ENCODE measurements at places on chromosomes 16 and 17.

- no peak for DNase-seq
Observed at GRCh38 chr17:71331754-71332325, 789.0 kb upstream of the SOX9 start.

GRCh38 chr17:50928646-50929045, 62.5 kb upstream of the TOB1 start:
- DNase-seq = no peak

DNA sequence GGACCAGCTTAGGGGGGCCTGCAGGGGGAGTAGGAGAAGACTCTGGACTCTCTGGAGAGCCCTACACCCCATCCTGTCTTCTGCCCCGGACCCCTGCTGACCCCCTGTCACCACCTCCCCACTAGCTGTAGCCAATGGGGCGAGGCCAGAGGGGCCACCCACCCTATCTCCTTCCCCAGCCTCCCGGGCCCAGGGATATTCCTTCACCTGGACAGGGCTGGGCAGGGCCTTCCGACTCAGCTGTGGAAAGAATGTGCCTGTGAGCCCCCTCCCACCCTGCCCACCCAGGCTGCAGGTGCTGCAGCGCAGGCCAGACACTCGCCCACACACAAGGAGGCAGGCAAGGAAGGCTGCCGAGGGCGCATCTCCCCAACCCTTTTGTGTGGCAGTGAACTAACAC, 23.0 kb downstream of the TSPOAP1 start:
- no peak for DNase-seq

DNA sequence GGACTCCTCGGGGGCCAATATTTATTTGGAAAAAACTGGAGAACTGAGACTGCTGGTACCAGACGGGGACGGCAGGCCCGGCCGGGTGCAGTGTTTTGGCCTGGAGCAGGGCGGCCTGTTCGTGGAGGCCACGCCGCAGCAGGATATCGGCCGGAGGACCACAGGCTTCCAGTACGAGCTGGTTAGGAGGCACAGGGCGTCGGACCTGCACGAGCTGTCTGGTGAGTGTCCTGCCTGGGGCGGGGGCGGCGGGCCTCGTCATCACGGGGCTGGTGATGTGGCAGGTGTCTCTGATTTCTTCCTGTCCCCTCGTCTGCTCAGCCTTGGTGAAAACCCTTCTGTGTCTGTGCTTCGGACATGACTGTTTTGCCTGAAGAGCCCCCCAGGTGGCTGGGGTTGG, 5.7 kb downstream of the METRNL start:
- DNase-seq = no peak

DNA sequence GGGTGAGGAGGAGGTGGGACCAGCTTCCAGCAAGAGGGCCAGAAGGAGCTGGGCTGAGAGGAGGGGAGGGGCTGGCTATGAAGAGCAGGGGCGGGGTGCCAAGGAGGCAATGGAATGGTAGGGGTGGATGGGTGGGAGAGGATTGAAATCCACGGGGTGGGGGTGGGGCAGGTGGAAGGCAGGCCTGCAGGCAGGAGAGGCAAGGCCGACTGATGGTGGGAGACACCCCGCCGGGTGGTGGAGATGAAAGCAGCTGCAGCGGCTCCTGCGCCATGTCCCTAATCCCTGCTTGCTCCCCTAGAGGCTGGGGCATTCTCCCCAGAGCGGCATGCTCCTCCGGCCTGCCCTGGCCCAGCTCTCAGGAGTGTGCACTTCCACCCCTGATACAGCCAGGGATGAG, 27.8 kb upstream of the TAC4 start:
- no peak for DNase-seq

DNA sequence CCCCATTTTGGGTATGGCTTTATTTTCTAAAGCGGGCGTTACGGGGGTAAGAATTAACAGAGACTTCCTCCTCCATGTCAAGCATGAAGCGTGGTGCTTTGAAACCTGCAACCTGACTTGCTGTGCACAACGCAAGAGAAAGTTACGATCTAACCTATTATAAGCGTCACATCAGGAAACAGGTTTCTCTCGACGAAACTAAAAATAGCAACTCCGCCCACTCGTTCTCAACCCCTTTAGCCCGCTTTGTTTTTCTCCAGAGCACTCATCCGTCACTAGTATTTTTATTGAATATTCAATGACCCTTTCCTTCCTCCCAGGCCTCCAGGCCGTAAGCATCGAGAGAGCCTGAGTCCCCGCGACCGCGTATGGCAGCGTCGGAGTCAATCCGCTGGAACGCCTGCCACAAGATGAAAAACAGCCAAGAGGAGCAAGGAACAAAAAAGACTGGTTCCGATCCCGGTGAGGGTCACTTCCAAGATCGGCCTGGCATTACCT, 555 bp downstream of the NUP88 start:
- DNase-seq = peak; percentile 14

DNA sequence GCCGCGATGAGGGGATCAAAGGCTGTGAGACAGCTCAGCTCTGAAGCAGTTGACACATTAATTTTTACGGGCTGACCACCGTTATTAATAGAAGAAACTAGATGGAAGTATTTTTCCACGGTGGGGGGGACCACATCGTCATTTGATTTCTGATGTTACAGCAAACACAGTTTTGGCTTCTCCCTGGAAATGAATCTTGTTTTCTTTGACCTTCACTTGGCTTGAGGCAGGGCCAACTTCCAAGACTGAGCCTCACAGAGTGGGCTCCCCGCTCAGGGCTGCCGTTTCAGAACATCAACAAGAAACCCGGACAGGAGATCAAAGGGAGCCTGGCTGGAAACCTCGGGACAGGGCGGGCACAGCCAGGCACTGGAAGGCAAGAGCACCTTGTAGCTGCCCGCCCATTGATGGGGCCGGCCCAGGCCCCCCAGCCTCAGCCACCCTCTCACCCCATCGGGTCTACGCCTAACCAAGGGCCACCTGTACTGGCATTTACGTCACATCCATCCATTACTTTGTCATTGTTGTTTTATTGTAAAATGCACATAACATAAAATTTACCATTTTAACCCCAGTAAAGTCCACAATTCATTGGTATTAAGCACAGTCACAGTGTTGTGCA, 124.6 kb downstream of the C16orf95 start:
- DNase-seq = no peak

Measured in stimulated activated CD8-positive, alpha-beta memory T cell treated with anti-CD3 and anti-CD28 coated beads, Interleukin-2, amount 100 ng/mL, for 48 hours (primary cell).